ENCODE measurements at places on chromosomes 16 and 17. TPM values are rescaled to one million over a fixed set of nuclear protein-coding genes. Genes with fewer than 3 reads are reported as not detected.

Gene DCAF7
- total RNA-seq, result 54.3 TPM

Gene MMP28
- 4.0 TPM for total RNA-seq

Gene TPSAB1
- 0.99 TPM for total RNA-seq

Gene DNASE1L2
- total RNA-seq, result 1.3 TPM

Gene IL17C
- 0.35 TPM for total RNA-seq

Gene MAP1LC3B
- 37.8 TPM for total RNA-seq

Gene STX1B
- total RNA-seq, result 2.6 TPM

Gene ACE
- total RNA-seq, result 21.4 TPM

Gene CSH2
- total RNA-seq, result not detected
